ENCODE measurements at places on chromosomes 2 and 18.

DNA sequence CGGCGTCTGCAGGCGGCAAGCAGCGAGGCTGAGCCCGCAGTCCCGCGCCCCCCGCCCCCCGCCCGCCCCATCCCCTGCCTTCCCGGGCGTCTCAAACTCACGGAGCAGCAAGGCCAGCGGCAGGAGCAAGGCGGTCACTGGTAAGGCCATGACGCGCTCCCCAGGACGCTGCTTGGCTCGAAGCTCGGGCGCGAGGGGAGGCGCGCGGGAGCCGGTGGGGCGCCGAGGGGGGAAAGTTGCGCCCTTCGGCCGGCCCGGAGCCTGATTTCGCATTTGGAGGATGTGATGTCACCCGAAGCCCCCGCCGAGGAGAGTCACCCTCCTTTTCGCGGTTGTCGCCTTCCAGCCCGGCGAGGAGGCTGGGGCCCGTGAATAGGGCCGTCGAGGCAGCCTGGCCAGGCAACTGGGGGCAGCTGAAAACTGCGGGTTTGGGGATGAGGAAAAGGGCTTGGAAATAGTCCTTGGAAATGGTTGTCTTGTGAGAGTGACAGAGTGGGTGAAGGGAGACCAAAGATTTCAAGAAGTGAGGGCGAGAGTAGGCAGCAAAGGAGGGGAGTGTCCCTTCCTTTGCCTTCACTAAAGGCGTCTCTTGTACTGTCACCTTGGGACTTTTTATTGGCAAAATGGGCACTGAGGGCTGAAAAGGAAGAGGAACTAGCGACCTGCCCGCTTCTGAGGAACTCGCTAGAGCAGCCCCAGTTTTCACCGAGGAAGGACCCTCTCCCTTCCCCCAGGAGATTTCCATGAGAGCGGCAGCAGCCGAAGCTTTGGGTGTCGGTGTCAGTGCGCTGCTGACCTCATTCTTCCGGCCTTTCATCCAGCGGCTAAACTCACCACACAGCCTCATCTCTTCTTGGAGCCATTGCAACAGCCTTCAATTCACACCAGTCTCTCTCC is at the start of gene CD8A:
Gene CD8A (minus strand): TSS at position 238 of the 897 bp plus-strand sequence. CDS start 88 bp downstream, at position 150.
- DNase-seq, result no peak

GRCh38 chr2:144452989-144453336 is 67.0 kb downstream of the ZEB2 start:
- DNase-seq, result no peak

- DNase-seq, result no peak
These were observed 49.3 kb downstream of the GPR39 start for GRCh38 chr2:132465917-132466316.

DNA sequence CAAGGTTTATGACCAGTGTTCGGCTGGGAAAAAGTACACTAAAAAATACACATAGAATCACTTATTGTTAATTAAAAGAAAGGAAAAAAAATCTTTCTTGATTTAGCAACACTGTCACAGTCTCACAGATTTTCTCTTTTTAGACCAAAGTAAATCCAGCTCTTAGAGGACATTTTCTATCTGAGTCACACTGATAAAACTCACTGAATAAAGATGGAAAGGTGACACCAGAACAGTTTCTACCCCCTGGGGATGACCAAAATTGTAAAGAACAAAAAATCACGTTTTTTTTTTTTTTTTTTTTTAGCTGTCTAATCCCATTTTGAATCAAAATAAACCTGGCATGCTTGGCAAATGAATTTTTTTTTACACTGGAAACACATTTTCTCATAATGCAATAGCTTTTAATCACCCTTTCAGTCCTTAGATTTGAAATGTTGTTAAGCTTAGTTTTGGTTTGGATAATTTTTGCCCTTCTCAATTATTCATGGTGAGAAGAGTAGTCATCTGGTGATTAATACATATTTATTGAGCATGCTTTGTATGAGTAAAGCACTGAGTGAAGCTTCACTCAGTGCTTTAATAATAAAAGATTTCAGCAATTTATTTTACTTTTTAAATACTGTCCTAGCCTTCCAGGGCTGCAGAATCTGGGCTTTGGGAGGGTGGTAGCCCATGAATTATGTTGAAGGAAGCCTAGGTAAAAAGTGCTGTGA is 886.3 kb downstream of the SLC4A3 start:
- no peak for DNase-seq

DNA sequence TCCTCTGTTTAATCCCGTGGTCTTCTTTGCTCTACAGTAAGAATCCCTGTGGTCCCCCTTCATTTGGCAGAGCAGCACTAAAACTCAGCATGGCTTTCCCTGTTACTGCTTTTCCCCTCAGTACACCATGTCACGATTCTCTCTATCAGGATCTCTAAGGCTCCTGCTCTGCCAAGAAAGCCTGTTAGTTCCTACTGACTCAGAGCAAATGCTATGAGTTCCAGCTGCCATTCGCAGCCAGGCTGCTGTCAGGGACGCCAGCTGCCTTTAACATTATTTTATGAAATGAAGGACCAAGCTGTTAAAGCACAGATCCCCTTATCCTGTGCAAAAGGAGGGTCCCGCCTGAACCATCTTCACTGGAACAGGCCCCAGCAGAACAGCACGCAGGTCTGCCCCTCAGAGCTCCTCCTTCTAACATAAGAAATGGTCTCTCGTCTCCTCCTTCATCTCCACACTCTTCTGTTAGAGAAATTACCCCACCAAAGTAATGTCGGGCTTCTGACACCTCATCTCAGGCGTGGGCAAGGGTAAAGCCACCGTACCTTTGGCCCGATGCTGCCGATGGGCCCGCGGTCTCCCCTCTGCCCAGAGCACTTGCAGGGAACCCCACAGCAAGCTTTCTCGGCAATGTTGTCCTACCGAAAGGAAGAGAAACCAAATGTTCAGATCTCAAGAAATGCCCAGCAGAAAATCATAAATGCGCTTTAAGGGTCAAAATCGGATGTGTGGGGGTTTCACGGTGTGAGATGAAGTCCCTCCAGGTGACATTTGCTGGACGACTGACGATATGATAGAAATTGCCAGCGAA is 52.6 kb downstream of the COL6A3 start:
- DNase-seq, result no peak

GRCh38 chr2:28652217-28652616 is 99.4 kb upstream of the PPP1CB start:
- DNase-seq, result no peak

GRCh38 chr2:188746727-188747126 is 227.4 kb upstream of the COL3A1 start:
- DNase-seq, result no peak

- no peak for DNase-seq
These were observed 33.5 kb upstream of the IL37 start for GRCh38 chr2:112877423-112877822.

DNA sequence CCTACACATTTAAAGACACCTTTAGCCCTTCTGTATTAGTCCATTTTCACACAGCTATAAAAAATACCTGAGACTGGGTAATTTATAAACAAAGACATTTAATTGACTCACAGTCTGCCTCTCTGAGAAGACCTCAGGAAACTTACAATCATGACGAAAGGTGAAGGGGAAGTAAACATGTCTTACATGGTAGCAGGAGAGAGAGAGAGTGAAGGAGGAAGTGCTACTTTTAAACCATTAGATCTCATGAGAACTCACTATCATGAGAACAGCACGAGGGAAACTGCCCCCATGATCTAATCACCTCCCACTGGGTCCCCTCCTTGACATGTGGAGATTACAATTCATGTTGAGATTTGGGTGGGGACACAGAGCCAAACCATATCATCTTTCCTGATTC is 946.6 kb downstream of the SLC4A3 start:
- DNase-seq, result no peak

GRCh38 chr2:176584333-176584732 is 315.1 kb downstream of the MTX2 start:
- DNase-seq, result no peak

GRCh38 chr2:218849721-218850120 is 9.9 kb upstream of the WNT6 start:
- no peak for DNase-seq

GRCh38 chr18:26642440-26643348 is 94.3 kb upstream of the KCTD1 start:
- DNase-seq, result no peak

GRCh38 chr2:119005555-119005954 is 63.6 kb downstream of the MARCO start:
- no peak for DNase-seq

DNA sequence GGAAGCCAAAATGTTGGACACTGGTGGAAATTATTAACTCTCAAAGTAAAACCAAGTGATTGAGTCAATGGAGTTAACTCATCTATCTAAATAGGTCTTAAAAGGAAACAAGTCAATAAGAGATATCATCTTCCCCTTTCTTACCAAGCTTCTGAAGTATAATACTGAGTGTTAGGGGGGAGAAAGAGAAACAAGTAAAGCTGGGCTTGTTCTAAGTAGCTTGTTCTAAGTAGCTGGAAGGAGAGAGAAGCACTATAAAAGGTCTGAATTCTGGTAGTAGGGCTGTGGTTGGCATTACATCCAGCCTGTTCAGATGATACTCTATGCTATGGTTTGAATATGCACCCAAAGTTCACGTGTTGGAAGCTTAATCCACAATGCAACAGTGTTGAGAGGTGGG is 26.8 kb downstream of the YES1 start:
- no peak for DNase-seq

DNA sequence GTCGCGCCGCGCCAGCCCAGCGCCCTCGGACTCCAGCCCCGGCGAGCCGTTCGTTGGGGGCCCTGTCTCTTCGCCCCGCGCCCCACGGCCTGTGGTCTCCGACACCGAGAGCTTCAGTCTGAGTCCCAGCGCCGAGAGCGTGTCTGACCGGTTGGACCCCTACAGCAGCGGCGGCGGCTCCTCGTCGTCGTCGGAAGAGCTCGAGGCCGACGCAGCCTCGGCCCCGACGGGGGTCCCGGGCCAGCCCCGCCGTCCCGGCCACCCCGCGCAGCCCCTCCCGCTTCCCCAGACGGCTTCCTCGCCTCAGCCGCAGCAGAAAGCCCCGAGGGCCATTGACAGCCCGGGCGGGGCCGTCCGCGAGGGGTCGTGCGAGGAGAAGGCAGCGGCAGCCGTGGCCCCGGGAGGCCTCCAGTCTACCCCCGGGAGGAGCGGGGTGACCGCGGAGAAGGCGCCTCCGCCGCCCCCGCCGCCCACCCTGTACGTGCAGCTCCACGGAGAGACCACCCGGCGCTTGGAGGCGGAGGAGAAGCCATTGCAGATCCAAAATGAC is 1.4 kb downstream of the PHLPP1 start:
- DNase-seq, result no peak

DNA sequence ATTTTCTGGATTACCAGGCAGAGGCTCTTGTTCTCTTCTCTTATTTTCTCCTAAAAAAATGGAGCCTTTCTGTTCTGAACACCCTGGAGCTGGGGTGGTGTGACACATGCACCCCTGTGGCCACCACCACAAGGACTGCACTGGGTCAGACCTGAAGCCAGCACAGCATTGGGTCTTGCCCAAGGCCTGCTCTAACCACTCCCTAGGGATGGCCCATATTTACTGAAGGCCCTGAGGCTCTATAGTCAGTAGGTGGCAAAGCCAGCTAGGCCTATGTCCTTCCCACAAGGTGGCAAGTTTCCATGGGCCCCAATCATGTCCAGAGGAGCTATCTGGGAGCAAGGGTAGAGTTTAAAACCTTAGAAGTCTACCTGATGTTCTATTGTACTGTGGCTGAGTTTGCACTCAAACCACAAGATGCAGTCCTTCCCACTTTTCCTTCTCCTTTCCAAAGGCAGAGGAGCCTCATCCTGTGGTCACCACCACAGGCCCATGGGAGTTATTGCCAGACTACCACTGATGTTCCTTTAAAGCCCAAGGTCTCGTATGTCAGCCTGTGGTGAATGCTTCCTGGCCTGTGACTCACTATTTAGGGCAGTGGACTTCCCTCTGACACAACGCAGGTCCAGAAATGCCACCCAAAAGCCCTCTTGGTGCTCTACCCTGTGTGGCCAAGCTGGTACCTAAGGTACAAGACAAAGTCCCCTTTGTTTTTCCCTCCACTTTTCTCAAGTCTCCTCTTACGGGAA is 15.0 kb upstream of the FMNL2 start:
- DNase-seq, result no peak

DNA sequence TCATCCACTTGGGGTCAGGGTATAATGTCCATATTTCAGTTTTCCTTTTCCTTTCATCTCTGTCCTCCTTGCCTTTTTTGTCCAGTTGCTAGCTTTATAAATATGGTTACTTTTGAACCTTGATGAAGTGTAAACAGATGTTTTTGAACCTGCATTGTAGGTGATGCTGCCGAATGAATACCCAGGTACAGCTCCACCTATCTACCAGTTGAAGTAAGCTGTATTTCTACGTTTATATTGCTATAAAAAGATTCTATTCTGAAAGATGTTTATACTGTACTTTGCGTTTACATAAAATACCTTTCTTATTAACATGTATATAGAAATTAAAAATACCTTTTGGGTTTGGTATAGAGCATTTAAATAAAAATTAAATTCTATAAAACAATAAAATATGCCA is 2.2 kb downstream of the IMPACT start:
- no peak for DNase-seq

DNA sequence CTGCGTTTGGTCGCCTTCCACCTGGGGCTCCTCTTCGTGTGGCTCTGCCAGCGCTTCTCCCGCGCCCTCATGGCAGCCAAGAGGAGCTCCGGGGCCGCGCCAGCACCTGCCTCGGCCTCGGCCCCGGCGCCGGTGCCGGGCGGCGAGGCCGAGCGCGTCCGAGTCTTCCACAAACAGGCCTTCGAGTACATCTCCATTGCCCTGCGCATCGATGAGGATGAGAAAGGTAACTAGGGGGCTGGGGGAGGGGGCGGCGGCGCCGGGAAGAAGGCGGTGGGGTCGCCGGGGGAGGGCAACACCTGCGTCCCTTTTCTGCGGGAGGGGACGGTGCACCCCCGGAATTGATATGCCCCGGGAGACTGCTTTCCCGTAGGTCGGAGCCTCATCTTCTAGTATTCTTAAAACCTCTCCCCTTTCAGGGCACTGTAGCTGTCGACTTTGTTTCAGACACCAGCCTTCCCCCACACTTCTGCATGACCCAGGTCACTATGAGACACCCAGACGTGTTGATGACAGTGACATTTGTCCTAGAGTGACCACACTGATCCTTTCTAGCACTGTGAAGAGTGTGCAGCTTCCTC is 755 bp downstream of the SPAST start:
- peak; percentile 1 for DNase-seq

GRCh38 chr18:7987284-7987976 is 420.3 kb downstream of the PTPRM start:
- DNase-seq, result no peak

DNA sequence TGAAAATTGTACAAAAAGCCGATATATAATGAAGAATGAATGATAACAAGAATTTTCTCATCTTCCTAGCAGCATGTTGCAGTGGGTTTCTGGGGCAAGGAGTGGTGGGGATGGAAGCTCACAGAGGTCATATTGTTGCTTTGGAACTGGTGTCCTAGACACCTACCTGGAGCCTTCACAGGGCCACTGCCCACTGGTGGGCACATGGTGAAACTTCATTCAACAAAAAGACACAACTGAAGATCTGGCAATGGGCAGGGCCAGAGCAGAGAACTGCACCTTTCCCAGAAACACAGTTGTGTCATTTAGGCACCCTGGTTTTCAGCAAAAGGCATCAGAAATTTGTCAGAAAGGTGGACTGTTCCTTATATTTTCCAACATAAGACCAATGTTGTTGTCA is 115.3 kb downstream of the FHOD3 start:
- no peak for DNase-seq
